Astrocyte (in vitro differentiated cells and primary cell): ENCODE measurements at places on chromosomes 7 and 10.

DNA sequence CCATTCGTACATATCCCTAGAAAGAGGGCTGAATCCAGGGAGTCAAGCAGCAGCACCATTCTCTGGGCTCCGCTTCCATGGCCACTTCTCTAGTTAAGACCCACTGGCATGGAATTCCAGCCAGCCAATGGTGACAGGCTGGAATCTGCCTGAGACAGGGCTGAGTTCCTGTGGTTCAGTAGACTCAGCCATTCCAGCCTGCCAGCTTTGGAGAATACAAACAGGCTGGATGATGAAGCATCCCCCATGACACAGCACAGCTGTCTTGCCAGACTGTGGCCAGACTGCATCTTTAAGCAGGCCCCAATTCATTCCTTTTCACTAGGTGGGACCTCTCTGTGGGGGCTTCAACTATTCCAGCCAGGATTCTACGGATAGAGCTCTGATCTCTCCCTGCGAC lies 329.6 kb downstream of the XPNPEP1 start:
- DNase-seq: no peak

- no peak for DNase-seq
These were observed 103.8 kb downstream of the CPEB3 start for GRCh38 chr10:92187101-92187500.

DNA sequence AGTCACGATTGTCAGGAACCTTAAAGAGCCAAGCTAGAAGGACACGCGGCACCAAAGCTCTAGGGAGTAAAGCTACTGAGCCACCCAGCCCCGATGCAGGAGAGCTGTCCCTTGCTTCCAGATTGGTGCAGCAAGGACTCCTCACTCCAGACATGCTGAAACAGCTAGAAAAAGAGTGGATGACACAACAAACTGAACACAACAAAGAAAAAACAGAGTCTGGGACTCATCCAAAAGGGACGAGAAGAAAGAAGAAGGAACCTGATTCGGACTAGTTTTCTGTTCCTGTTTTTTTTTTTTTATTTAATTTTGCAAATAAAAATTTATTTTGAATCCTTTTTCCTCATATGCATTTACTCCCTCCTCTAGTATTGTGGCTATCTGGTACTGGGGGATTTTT lies 11.4 kb upstream of the HKDC1 start:
- DNase-seq: no peak

DNA sequence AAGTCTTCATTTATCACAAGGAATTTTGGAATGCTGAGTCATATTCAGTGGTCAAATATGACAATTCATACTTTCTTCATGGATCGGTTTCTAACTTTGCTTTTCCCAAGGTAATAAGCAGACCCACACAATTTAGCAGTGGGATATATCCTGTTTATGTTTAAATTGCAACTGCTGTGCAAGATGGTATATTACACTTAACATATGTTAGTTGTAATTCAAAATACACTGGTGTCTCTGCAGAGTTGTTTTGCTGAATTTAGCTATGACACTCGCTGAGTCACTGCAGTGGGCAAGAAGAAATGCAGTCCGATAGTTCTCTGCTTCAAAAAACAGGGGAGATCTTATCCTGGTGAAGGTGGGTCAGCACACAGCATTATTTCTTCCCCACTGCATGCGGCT lies 194.8 kb upstream of the PTN start:
- peak; percentile 87 for DNase-seq

- DNase-seq: no peak
These were observed 19.1 kb upstream of the EXOC6 start for GRCh38 chr10:92829042-92829785.

- peak; percentile 95 for DNase-seq
These were observed 47.1 kb downstream of the SYPL1 start for GRCh38 chr7:106064771-106065574.

GRCh38 chr7:6273380-6273837 lies 985 bp upstream of the CYTH3 start:
- DNase-seq: no peak

DNA sequence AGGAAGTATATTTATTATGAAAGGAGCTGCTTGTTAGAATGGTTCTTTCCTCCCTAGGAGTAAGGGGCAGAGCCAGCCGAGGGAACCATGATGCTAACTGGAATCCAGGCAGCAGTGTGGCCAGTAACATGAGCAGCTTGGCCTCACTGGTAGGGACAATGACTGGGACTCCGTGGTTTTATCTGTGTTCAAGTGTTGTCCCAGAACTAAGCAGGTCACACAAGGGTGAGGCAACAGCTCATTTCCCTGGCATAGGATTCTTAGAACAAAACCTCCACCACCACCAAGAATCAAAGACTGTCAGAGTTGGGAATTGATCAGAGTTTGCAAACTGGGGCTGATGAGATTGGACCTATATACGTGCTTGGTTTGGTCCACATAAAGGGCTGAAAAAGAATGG lies 138.9 kb upstream of the COBL start:
- DNase-seq: no peak

GRCh38 chr10:17585016-17585415 lies 32.2 kb downstream of the HACD1 start:
- DNase-seq: no peak

- DNase-seq: peak; percentile 64
These were observed 298.6 kb upstream of the AKR1E2 start for GRCh38 chr10:4527281-4527970.

DNA sequence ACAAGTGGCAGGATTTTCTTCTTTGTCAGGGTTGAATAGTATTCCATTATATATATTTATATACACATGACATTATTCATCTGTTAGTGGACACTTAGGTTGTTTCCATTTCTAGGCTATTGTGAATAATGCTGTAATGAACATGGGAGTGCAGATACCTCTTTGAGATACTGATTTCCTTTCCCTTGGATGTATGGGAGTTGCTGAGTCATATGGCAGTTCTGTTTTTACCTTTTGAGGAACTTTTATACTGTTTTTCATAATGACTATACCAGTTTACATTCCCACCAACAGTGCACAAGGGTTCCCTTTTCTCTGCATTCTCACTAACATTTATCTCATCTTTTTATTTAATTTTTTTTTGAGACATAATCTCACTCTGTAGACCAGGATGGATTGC lies 1.8 kb upstream of the CLCN1 start:
- no peak for DNase-seq

DNA sequence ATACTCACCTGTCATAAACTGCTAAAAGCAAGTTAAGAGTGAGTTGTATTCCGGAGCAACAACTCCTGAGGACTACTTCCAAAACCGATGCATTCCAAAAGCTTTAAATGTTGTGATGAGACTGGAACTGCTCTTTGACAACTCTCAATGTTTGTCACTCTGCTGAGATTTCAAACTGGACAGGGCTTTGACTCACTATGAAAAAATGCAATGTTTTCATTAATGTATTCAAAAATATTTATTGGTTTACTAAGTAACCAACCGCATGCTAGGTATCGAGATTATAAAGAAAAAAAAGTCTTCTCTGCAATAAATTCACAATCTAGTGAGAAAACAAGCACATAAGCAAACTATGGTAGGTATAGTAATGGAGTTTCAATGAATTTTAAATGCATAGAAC lies 107.9 kb upstream of the GNAI1 start:
- DNase-seq: no peak
